ENCODE measurements at places on chromosomes 7 and 10.
A peak's percentile ranks its signal among the peaks of the same experiment; 100 is the strongest.

- DNase-seq = no peak
Observed at GRCh38 chr7:134330974-134331373, 14.2 kb upstream of the SLC35B4 start.

DNA sequence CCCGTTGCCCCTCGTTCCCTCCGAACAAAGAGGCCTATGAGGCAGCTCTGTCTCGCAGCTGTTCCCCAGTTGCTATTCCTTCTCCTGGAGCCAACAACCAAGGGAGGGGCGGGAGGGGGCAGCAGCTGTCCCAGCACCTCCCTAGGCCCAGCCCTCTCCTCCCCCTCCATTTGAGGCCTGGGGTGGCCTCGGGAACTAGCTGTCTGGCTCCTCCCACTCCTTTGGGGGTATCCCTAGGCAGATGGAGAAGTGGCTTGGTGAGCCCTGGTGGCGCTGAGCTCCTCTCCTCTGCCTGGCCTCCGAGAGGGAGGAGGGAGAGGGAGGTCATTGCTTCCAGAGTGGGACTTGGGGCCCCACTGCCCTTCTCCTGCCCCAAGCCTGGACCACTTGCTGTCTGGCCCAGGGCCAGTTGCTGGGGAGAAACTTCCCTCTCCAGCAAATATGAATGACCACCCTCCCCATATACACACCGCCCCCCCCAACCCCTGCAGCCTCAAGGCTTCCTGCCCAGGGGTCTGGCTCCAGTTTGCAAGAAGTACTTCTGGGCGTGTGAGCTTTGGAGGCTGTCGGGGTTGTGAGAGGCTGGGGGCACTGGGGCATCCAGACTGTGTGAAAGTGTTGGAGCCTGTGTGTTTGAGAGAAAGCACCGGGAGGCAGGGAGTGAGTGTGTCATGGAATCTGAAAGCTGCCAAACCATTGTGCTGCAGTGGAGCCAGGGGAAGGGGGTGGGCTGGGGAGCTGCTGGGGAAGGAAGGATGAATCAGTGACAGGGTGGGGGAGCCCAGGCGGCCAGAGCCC lies 3.1 kb downstream of the FLNC start:
- DNase-seq = peak; percentile 94

DNA sequence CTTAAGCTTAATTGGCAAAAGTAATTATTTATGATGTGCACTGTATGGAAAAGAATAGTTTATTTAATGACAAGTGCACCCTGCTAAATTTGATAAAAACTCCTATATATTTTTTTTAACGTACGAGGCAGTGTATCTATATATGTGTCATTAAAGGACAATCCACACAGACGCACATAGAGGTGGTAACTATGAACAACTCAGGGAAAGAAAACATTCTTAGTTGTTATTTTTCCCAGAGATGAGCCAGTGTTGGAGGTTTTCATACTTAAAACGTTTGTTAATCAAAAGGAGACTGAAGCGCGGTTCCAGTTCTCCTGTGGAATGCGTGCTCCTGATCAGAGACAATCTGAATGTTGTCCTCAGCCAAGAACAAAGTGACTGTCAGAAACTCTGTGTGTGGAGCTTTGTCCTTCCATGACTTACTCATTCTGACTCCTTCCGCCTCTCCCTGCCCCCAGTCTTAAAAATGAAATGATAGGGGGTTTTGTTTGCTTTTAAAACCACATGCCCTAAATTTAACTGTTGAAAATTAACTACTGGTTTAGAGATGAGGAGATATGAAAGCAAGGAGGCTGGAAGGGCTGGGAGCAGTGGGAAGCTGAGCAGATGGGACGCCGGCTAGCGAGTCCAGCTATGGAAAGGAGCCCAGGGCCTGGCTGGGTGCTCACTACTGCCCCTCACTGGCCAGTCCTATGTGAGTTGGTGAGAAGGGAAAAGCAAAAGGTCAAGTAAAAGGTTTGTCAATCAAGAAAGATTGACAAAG lies 99.6 kb downstream of the SVIL start:
- DNase-seq = no peak

DNA sequence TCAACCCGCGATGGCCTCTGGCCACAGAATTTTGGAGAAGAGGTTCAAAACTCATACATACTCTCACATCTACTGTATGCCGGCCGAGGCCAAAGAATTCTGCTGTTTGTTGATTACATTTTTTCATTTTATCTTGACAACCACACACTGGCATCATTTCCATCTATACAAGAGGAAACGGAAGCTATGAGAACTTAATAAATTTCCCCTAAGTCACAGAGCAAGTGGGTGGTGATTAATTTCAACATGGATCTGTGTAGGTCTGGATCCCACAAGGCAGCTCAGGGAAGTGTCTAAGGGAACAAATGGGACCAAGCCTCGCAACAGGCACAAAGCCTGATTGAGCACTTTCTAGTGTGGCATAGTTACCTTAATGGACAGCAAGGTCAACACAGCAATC lies 18.0 kb downstream of the ELMO1 start:
- no peak for DNase-seq

GRCh38 chr10:23994459-23995046 lies 214.4 kb upstream of the KIAA1217 start:
- DNase-seq = peak; percentile 45

- DNase-seq = no peak
Observed at GRCh38 chr7:116691664-116692063, 19.7 kb downstream of the MET start.

GRCh38 chr7:96708872-96709271 lies 774 bp downstream of the SEM1 start:
- no peak for DNase-seq

GRCh38 chr7:70659263-70659662 lies 472.7 kb upstream of the GALNT17 start:
- no peak for DNase-seq

- no peak for DNase-seq
Observed at GRCh38 chr10:118971187-118971586, 58.3 kb upstream of the NANOS1 start.

DNA sequence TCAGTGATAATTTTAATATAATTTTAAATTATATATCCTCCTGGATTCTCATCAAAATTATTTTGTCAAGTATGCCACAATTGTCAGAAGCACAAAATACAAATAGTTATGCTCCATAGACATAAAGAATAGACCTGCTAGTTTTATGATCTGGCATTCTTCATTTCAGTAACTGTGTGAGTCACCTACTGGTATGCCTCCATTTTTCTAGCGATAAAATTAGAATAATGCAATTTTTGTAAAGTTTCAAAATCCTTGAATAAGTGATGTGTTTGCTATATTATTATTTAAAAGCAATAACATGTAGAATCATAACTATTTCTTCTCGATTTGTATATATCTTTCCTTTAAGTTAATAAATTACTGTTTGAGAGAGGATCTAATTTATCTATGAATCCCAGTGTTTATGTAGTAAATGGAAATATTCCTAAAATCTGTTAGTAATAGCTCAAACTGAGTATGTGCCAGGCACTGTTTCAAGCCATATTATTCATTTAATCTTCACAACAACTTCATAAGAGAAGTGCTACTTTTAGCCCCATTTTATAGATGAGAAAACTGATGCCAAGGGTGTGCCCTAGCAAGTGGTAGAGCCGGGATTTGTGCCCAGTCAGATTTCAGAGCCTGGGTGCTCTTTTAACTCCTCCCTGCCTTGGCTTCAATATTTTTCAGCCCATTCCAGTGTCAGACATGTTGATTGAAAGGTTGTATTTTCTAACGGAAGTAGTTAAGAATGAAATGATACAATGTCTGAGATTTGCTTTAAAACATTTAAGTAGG lies 38.4 kb downstream of the NET1 start:
- DNase-seq = peak; percentile 19

DNA sequence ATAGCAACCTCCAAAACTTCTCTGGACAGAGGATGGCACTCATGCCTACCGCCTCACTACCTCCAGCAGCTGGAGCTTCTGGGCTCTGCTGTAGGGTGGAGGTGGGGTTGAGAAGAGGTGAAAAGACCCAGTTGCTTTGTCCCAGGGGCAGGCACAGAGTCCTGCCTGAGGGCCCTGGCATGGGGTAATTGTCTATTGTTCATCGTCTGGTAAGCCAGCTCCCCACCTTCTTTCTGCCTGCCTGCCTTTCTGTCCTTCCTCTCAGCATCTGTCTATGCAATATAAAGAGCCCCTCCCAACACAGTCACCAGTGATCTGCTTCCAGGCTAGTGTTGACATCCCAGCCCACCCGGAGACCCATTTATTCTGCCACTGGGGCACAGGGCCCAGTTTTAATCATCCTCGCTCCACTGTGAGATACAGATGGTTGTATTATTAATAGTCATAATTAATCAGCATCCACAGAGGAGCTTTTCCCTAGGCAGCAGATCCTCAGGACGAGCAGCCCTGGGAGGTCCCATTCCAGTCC lies 39.0 kb downstream of the ZMIZ1 start:
- DNase-seq = no peak

GRCh38 chr10:33326933-33327332 lies 7.5 kb downstream of the NRP1 start:
- DNase-seq = no peak

DNA sequence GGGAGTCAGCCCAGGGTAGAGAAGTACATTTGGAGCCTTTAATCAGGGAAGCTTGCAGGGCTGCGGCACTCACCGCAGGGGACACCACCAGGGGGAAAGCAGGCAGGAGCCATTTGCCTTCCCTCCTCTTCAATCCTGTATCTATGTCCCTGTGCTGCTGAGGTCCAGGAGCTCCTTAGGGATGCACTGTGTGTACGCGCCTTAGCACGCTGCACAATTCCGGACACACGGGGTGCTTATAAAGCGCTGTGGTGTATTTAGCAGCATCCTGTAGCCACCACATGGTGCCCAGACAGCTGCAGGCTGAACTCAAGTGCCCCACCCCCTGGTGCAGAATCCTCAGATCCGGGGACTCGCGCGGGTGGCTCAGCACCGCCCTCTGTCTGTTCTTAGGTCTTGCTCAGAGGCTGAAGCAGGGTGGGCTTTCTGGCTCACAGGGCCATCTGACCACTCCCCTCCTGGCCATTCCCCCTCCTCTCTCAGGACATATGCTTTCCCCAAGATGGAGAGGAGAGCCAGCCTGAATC lies 421.4 kb downstream of the SDK1 start:
- peak; percentile 19 for DNase-seq

DNA sequence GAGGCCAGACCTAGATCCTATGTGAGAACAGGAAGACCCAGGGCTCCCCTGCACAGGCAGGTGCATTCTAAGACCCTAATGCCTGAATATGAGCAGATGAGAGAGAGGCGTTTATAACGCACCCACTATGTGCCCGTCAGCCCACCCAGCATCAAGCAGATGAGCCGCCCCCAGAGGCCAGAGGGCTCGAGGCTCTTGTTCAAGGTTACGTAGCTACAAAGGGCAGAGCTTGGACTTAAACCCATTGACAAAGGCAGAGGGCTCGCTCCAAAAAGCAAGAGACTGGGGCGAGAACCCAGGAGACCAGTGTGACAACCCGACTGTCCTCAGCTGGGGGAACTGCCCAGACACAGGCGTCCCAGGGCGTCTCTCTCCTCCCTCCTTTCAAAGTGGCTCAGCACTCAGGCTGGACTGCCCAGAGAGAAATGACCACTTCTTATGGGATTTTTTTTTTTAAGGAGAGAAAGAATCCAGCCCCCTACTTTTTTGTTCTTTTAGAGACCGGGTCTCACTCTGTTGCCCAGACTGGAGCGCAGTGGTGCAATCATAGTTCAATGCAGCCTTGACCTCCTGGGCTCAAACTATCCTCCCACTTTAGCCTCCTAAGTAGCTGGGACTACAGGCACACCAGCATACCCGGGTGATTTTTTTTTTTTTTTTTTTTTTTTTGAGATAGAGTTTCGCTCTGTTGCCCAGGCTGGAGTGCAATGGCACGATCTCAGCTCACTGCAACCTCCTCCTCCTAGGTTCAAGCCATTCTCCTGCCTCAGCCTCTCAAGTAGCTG lies 40.1 kb downstream of the TNRC18 start:
- DNase-seq = no peak

- DNase-seq = no peak
Observed at GRCh38 chr7:18445483-18445882, 50.1 kb upstream of the HDAC9 start.

DNA sequence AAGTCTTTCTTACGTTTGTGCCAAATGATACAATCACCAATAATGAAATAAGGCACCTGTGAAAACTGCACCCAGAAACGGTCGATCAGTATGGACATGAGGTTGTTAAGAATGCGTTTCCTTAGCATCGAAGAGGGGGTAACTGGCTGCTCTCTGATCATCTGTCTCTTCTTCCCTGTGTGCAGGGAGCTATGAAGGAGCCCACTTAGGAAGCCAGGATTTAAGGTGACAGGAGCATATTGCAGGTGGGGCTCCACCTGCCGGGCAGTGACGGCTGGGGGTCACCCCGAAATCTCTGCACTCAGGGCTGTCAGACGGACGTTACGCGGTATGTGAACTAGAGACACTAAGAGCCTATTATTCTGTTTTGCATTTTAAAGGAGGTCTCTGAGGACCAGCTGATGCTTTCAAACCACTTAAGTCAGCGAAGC lies 64.5 kb downstream of the CARD11 start:
- no peak for DNase-seq

DNA sequence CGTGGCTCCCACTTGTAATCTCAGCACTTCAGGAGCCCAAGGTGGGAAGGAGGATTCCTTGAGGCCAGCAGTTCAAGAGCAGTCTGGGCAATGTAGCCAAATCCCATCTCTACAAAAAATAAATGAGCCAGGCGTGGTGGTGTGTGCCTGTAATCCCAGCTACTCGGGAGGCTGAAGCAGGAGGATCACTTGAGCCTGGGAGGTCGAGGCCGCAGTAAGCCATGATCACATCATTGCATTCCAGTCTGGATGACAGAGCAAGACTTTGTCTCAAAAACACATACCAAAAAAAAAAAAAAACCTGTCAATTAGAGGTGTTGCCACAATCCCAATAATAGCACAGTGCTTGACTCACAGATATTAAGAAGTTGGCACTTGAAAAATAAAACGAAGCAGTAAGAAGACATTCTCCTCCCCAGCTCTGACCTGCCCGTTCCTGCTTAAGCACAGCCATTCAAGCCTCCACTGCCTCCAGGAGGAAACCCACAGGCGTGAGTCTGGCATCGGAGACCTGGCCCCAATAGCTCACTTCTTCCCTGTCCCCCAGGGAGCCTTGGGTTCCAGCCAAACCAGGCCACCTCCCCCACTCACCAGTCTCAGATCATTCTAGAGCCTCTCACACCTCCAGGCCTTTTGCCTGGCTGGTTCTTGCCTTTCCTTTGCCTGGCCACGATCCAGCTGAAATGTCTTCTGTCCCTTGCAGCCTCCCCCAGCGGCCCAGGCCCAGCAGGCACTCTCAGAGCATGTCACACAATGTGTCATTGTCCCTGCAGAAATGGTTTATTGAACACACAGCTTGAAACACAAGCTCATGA lies 45.3 kb upstream of the GTF2I start:
- no peak for DNase-seq

GRCh38 chr7:157018328-157018996 lies 8.0 kb upstream of the MNX1 start:
- no peak for DNase-seq

GRCh38 chr10:106481598-106482275 lies 682.8 kb downstream of the SORCS1 start:
- DNase-seq = no peak

DNA sequence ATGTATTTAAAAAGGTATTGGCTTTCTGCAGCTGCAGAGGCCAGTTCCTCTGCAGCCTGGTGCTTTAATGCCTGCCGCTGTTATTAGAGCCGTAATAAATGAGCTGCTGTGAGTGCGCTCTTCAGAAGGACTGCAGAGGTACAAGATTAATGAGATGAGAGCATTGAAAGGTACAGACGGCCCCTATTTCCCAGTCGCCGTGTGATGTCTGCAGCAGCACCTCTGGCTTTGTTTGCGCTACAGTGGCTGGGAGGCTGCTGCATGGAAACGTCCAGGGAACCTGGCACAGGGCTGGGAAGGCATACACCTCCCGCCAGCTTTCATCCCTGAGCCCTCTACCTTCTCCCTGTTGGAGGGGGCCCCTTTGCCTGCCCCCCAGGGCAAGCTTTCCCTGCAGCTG lies 383.8 kb upstream of the ZMIZ1 start:
- DNase-seq = no peak

Measured in skin of body (tissue), 3 donors.